ENCODE measurements at places on chromosomes 1 and 21. TPM values are rescaled to one million over a fixed set of nuclear protein-coding genes. Genes with fewer than 3 reads are reported as not detected.

Gene ASPM
- 0.89 TPM for total RNA-seq

Gene PHC2
- total RNA-seq: 98.6 TPM

DNA sequence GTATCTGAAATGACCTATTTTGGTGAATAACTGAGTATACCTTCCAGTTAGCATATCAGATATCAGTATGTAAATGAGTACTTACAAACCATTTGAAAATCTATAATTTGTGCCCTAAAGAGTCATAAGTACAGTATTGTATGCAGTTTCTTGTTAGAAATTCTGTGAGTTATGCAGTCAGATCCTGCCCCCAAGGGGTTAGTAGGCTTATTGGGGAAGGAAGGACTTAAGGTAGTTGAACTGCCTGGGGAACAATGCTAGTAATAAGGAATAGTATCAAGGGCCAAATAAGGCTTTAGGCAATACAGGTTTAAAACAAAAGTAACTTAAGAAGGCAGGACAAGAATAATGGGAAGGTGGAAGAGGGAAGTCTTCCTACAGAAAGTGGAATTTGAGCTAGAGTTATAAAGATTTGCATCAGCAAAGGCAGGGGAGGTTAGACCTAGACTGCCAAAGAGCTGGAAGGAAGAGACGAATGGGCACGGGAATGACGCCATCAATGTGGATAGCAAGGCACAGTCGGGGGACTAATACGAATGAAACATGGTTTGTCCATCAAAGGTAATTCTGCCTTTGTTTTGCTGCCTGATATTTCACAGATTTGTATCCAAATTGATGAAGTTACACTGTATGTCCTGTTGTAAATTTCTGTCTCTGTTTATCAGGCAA, 182.9 kb upstream of the DPYD start:
- H3K4me3 ChIP-seq: no peak overlapping the region
- DNase-seq: no peak
- no peaks in the 10 kb centered on the region for H3K4me1 ChIP-seq

- H3K27me3 ChIP-seq: no peaks in the 10 kb centered on the region
- no peak for DNase-seq
- H3K36me3 ChIP-seq: no peaks in the 10 kb centered on the region
- H3K4me3 ChIP-seq: no peak overlapping the region
These were observed 221.4 kb downstream of the BACH1 start for GRCh38 chr21:29520171-29520570.

DNA sequence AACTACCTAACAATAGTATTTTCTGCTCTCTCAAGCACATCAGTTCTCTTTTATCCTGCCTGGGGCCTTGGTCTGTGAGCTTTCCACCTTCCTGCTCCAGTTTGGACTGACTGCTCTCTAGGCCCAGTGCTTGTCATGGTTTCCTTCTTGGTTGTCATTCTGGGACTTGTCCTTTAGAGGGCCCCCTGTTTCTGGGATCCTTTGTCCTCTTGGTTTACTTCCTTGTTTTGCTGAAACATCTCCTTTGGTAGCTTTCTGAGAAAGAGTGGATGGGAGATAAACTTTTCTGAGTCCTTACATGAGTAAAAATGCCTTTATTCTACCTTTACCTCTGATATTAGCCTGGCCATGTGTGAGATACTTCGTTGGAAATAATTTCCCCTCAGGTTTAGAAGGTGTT, 4.7 kb downstream of the SLC1A7 start:
- no peaks in the 10 kb centered on the region for H3K36me3 ChIP-seq
- peaks cover 21% of the 10 kb centered on the region for H3K4me1 ChIP-seq
- DNase-seq: no peak
- H3K27me3 ChIP-seq: no peaks in the 10 kb centered on the region

- H3K27me3 ChIP-seq: no peaks in the 10 kb centered on the region
- DNase-seq: no peak
- no peaks in the 10 kb centered on the region for H3K36me3 ChIP-seq
- no peaks in the 10 kb centered on the region for H3K4me1 ChIP-seq
- no peak overlapping the region for H3K27ac ChIP-seq
These were observed 47.1 kb downstream of the PTGS2 start for GRCh38 chr1:186633116-186633515.

DNA sequence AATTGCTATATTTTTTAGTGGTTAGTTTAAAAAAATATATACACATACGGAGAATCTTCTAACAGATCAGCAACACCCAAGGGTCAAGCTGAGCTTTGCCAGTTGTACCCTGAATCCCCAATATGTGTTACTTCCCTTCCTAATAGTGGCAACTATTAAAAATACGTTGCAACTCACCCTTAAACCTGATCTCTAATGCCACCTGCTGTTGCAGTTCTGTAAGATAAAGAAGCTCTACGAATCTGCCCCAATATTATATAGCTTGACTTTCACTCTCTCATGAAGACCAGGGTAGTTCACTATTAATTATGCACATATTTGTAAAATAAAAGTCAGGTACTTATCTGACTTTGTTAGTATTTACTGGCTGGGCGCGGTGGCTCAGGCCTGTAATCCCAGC, 58.4 kb downstream of the ASH1L start:
- no peak overlapping the region for H3K27ac ChIP-seq
- no peaks in the 10 kb centered on the region for H3K27me3 ChIP-seq
- no peak overlapping the region for H3K4me3 ChIP-seq
